ENCODE measurements at places on chromosomes 6 and 20. TPM values are rescaled to one million over a fixed set of nuclear protein-coding genes. Genes with fewer than 3 reads are reported as not detected.

- no peaks in the 10 kb centered on the region for H3K27me3 ChIP-seq
- no peak for DNase-seq
- no peak overlapping the region for H3K4me3 ChIP-seq
These were observed 56.5 kb upstream of the RNF144B start for GRCh38 chr6:18330548-18331081.

- DNase-seq, result no peak
- H3K27me3 ChIP-seq, result no peaks in the 10 kb centered on the region
- H3K36me3 ChIP-seq, result peaks cover 34% of the 10 kb centered on the region
- H3K27ac ChIP-seq, result no peak overlapping the region
These were observed 23.0 kb upstream of the LYRM2 start for GRCh38 chr6:89661559-89661958.

- H3K36me3 ChIP-seq, result no peaks in the 10 kb centered on the region
- H3K27me3 ChIP-seq, result no peaks in the 10 kb centered on the region
- no peak for DNase-seq
- H3K27ac ChIP-seq, result no peak overlapping the region
- no peak overlapping the region for H3K4me3 ChIP-seq
- H3K4me1 ChIP-seq, result no peaks in the 10 kb centered on the region
These were observed 9.7 kb upstream of the ZNF334 start for GRCh38 chr20:46523108-46523507.

Gene PGK2
- not detected for total RNA-seq

GRCh38 chr20:39066471-39067242 is 104.5 kb downstream of the DHX35 start:
- H3K27me3 ChIP-seq, result no peaks in the 10 kb centered on the region
- H3K4me1 ChIP-seq, result no peaks in the 10 kb centered on the region
- no peak overlapping the region for H3K4me3 ChIP-seq
- DNase-seq, result no peak

DNA sequence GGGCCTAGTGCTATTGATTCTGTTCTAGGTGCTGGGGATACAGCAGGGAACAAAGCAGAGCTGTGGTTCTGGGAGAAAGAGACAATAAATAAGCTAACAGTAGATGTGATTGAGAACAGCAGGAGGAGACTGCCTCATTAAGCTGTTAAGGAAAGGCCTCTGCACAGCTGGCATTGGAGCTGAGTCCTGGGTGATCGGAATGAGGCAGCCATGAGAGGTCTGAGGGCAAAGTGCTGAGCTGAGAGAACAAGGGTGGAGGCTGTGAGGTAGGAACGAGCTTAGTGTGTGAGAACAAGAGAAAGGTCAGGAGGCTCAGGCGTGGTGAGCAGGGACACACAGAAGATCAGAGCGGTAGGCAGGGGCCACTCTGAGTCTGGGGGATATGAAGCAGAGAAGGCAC is 18.3 kb downstream of the DDX27 start:
- H3K36me3 ChIP-seq, result peaks cover 76% of the 10 kb centered on the region
- no peaks in the 10 kb centered on the region for H3K4me1 ChIP-seq
- no peak overlapping the region for H3K4me3 ChIP-seq
- H3K27me3 ChIP-seq, result no peaks in the 10 kb centered on the region

DNA sequence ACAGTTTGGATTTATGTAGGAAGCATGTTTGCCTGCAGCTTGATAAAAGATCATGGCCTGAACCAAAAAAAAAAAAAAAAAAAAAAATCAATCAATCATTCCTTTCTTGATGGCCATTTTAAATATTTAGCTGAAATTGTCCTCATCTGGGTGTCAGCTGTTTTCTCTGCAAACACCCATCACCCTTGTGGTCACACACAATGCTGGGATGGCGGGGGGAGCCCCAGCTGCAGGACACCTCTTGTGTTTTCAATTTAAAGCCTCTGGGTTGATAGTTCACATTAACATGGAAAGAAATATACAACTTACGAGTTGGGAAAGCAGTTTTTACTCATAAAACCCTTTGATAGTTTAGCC is 160.4 kb downstream of the ZFP64 start:
- H3K27me3 ChIP-seq, result no peaks in the 10 kb centered on the region
- no peak overlapping the region for H3K27ac ChIP-seq
- no peaks in the 10 kb centered on the region for H3K36me3 ChIP-seq
- H3K4me3 ChIP-seq, result no peak overlapping the region
- H3K4me1 ChIP-seq, result peaks cover 5% of the 10 kb centered on the region

DNA sequence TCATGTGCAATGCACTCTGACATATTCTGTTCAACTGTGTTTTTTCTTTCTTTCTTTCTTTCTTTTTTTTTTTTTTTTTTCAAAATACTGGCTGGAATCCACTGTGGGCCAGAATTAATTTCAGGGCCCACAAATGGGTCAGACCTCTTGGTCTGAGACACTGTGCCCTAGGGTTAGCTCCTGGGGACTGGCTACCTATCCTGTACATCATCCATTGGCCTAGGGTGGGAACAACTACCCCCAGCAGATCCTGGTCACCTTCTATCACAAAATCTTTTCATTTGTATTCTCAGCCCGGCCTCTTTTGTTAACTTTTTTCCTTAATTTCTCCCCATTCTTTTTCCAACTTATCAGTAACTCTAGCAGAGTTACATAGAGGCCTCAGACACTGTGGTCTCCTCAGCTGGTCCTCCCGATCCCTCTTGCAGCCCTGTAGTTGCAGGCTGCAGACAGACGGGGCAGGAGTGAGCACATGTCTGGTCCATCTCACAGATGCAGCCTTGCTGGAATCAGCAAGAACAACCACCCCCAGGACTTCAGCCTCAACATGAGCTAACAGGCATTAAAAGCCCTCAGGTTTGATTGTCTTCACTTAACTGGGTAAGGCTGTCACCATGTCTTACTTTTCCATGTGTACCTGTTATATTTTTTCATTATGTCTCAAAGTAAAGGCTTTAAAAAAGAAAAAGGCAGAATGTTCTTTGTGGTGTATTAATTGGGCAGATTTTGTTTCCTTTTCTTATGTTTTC is 41.3 kb downstream of the TXLNB start:
- H3K4me1 ChIP-seq, result peaks cover 46% of the 10 kb centered on the region
- H3K4me3 ChIP-seq, result no peak overlapping the region
- H3K27me3 ChIP-seq, result no peaks in the 10 kb centered on the region
- H3K36me3 ChIP-seq, result no peaks in the 10 kb centered on the region
- peak overlapping the region; percentile 54 for H3K27ac ChIP-seq
- no peak for DNase-seq

Gene MED23
- total RNA-seq, result 62.4 TPM

GRCh38 chr6:82362878-82363427 is 664 bp upstream of the TPBG start:
- H3K27ac ChIP-seq, result no peak overlapping the region
- no peaks in the 10 kb centered on the region for H3K36me3 ChIP-seq
- no peak for DNase-seq
- H3K27me3 ChIP-seq, result no peaks in the 10 kb centered on the region

DNA sequence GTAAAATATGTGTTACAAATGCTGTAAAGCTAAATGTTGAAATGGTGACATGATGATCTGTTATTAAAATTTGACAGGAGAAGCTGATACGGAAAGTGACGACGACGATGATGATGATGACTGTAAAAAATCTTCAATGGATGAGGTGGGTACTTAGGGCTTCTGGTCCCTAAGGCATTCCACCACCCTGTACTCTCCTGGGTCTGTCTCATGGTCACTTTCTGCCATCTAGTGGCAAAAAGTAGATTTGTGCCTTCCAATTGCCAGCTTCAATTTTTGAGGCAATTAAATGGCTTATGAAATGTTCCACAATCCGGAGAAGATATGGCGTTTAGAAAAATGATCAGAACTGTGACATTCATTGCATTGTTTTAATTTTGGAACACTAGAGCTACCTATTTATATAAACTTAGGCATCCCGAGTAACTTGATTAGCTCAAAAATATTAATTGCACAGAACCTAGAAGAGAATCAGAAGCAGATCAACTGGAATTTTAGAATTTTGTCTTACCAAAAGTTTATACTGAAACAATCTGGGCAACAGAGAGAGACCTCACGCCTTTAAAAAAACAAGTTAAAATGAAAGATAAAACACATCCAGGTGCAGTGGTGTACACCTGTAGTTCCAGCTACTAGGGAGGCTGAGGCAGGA is 346.5 kb upstream of the PLCB4 start:
- H3K4me3 ChIP-seq, result no peak overlapping the region
- no peak overlapping the region for H3K27ac ChIP-seq
- DNase-seq, result no peak
- no peaks in the 10 kb centered on the region for H3K27me3 ChIP-seq

Gene UTRN
- total RNA-seq, result 163 TPM

Gene L3MBTL1
- total RNA-seq, result 15.3 TPM

DNA sequence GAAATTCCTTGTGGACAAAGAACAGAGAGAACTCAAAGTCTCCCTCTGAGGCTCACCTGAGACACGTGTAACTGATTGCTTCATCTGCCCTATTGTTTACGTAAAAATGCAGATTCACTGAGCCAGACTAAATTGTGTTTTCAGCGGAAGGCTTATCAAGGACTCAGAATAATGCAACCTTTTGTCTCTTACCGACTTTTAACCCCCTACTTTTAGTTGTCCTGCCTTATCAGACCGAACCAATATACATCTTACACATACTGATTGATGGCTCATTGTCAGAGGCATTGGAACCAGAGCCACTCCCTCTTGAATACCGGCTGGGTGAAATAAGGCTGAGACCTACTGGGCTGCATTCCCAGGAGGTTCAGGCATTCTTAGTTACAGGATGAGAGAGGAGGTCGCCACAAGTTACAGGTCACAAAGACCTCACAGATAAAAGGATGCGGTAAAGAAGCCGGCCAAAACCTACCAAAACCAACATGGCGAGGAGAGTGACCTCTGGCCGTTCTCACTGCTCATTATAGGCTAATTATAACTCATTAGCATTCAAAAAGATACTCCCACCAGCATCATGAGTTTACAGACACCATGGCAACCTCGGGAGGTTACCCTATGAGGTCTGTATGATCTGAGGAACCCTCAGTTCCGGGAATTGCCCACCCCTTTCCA is 95.5 kb upstream of the ZNF184 start:
- no peaks in the 10 kb centered on the region for H3K27me3 ChIP-seq
- H3K27ac ChIP-seq, result no peak overlapping the region
- no peaks in the 10 kb centered on the region for H3K36me3 ChIP-seq
- DNase-seq, result no peak
- H3K4me1 ChIP-seq, result no peaks in the 10 kb centered on the region

DNA sequence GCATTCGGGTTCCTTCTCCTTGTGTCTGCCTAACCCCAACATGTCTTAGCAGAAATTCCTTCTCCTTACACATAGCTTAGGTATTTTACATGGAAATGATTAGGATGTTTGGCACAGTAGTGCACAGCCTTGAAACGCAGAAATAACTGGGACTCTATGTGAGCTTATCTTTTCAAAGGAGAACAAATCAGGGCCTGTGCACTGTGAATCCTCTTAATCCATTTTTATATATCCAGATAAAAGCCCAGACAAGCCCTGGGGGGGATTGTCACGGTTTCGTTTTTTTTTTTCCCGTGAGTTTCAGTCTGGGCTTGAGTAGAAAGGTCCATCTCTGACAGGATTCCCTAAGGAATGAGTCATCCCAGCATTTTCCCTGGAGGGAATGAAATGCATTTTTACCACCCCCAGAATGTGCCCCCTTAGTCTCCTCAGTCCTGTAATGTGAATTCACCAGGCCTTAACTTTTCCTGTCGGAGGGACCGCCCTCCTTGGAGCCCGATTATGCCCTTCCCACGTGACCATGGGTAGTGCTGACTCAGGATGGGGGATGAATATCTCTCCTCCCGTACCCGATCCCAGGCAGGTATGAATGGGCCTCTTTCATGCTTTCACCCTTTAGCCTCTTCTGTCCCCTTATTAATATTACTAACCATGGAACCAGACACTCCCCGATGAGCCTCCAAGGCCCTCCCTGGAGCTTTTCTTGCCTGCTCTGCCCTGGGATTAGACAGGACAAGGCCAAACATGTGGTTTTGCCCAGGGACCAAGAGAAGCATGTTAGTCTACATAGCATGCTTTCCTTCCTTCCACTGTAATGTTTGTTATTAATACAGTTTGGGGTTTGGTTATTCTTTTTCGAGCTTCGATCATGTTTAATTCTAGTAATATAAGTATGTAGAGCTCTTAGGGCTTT is 23.9 kb upstream of the NAA20 start:
- no peak for DNase-seq
- H3K36me3 ChIP-seq, result peaks cover 4% of the 10 kb centered on the region
- H3K27me3 ChIP-seq, result no peaks in the 10 kb centered on the region
- H3K4me1 ChIP-seq, result peaks cover 37% of the 10 kb centered on the region

DNA sequence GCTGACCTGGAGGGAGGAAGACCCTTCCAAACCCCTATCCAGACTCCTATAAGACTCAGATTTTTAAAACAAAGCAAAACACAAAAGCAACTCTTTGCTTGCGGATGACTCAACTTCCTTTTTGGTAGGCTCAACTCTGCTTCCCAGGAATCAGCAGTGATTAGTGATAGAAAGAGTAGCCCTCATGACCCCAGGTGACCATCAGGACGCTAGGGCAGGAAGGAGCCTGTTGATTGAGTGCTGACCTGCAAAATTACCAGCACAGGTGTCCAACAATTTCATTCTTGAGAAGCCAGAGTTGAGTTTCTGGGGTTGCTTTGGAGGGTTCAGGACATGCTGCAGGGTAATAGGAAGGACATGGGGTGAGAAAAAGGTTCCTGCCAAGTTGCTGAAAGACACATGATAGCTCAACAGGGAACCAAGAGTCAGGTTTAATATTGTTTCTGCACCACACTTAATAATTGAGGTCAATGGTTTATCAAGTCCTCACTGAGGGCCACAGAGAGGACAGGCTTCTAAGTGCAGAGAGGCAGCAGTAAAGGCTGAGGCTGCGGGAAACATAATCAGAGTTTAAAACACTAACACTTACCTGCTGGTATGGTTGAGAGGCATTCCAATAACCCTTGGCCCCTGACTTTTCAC is 67.4 kb upstream of the BMP2 start:
- DNase-seq, result no peak
- no peaks in the 10 kb centered on the region for H3K36me3 ChIP-seq
- no peak overlapping the region for H3K4me3 ChIP-seq
- H3K27me3 ChIP-seq, result no peaks in the 10 kb centered on the region

Gene TRIM10
- not detected for total RNA-seq

DNA sequence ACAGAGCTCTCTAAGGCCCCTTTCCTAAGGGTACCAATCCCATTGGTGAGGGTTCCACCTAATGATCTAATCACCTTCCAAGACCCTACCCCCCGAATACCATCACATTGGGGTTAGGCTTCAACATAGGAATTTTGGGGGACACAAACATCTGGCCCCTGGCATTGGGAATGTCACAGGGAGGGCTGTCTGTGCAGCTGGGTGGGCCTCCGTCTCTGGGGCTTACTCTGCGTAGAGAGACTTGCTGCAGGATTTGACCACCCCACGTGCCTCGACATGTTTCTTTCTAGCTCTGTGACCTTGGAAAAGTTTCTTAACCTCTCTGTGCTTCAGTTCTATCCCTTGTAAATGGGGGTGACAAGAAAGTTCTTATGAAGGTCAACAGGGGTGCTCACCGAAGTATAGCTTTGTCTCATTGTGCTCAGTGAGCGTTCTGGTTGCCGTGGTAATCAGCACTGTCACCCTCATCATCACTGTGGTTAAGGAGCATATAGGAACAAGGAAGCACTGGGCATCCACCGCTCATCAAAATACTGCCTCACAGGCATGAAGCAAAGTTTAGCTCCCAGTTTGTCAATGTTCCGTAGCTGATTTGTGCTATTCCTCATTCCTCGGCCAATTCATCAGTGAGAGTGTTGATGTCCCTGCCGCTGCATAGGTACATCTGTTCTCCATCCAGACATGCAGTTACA is 152.8 kb downstream of the SYCP2 start:
- H3K36me3 ChIP-seq, result no peaks in the 10 kb centered on the region
- H3K4me3 ChIP-seq, result no peak overlapping the region
- H3K4me1 ChIP-seq, result no peaks in the 10 kb centered on the region
- no peak for DNase-seq
- no peak overlapping the region for H3K27ac ChIP-seq

GRCh38 chr6:48844696-48845095 is 618.4 kb downstream of the MMUT start:
- DNase-seq, result no peak
- H3K4me3 ChIP-seq, result no peak overlapping the region
- no peaks in the 10 kb centered on the region for H3K4me1 ChIP-seq

Gene NMBR
- 0.49 TPM for total RNA-seq
